Thoracic aorta endothelial cell (primary cell): ENCODE measurements at places on chromosomes 6 and 20. TPM values are rescaled to one million over a fixed set of nuclear protein-coding genes. Genes with fewer than 3 reads are reported as not detected.

PRDM13 gene
- total RNA-seq, result not detected in 2 replicates

TTLL9 gene
- total RNA-seq, result not detected in 2 replicates

ZC3H12D gene
- total RNA-seq, result 0.14 TPM in 1 of 2 replicates, not detected in the other

UBD gene
- 0.14 TPM in 1 of 2 replicates, not detected in the other for total RNA-seq

DEF6 gene
- total RNA-seq, result 0.13 and 0.65 TPM in 2 replicates
